ENCODE measurements at places on chromosomes 4 and X.

DNA sequence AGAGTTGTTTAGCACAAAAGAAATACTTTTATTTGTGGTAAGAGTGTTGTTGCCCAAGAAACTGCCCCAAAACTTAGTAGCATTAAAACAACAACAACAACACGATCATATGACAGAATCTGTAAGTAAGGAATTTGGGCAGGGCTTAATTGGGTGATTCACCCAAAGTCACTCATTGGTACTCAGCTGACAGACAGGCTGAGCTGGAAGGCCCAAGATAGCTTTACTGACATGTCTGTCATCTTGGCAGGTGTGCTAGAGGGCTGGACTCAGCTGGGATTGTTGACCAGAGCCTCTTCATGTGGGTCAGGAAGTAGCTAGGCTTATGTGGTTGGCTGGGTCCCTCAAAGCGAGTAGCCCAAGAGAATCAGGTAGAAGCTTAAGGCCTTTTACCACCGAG lies 52.3 kb downstream of the KIAA0232 start:
- no peak for DNase-seq

DNA sequence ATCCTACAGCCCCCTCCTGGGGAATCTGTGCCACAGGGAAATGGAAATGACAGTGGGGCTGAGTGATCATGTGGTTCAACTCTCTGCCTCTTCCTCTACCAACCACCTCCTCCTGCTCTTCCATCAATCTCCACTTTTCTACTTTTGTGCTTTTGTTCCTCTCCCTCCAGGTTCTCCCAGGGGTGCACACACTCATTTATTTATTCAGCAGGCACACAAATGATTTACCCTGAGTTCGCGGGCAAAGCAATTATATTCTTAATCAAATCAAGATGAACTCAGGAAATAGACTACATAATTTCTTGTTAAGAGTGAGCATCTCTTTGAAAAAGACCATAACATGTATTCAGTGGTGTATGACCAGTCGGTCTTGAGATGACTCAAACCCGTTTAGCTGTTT lies 69.2 kb downstream of the VCX3A start:
- no peak for DNase-seq

- no peak for DNase-seq
Observed at GRCh38 chr4:95910749-95911148, 70.9 kb downstream of the PDHA2 start.

- no peak for DNase-seq
Observed at GRCh38 chrX:131734621-131735020, 190.7 kb downstream of the OR13H1 start.

GRCh38 chr4:171024720-171025303 lies 788.4 kb upstream of the GALNTL6 start:
- no peak for DNase-seq

- no peak for DNase-seq
Observed at GRCh38 chr4:180448306-180448705, 1794.9 kb upstream of the TENM3 start.

GRCh38 chr4:133981327-133981726 lies 220.3 kb downstream of the PABPC4L start:
- DNase-seq = no peak

DNA sequence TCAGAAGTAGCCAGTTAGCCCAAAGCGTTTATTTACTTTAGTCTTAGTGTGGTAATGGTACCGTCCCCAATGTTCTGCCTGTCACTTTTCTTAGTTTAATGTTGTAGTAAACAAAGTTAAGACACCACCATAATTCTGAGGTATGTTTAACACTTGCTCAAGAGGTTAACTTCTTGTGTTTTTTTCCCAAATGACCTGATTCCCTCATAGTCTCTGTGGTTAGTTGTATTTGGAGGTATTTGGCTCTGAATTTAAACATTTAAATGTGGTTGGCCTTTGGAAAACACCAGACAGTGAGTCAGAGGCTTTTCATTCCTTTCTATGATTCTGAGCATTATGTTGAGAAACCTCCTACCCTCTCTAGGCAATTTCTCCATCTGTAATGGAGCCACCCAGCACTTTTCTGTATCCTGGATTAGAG lies 47.9 kb downstream of the CXCL1 start:
- no peak for DNase-seq

GRCh38 chrX:112668476-112669409 lies 11.0 kb downstream of the LHFPL1 start:
- DNase-seq = no peak

DNA sequence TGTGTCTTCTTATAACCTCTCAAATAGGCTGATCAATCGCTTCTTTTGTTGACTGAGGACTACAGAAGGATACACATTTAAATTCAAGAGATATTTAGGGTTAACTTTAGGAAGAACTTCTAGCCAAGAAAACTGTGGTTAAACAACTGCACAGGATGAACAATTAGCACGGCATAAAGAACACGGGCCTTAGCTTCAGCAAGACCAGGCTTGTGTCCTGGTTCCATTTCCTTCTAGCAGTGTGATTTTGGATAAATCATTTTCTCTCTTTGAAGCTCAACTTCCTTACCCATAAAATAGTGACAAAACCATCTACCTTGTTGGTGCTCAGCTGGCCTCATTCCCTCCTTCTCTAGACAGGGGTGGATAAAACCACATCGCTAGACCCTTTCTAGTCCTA lies 117.6 kb downstream of the TSPAN5 start:
- DNase-seq = no peak

- DNase-seq = no peak
Observed at GRCh38 chrX:149950681-149951080, 12.4 kb upstream of the EOLA2 start.

DNA sequence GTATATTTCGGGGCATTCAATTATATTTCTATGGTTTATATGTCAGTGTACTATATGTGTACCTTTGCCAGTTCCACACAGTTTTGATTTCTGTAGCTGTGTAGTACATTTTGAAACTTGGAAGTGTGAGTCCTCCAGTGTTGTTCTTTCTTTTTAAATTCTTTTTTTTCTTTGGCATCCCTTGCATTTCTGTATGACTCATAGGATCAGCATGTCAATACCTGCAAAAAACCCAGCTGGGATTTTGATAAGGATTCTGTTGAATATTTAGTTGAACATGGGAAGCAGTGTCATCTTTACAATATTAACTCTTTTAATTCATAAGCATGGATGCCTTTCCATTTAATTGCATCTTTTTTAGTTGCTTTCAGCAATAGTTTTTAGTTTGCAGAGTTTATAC lies 100.0 kb downstream of the SH3BGRL start:
- DNase-seq = no peak

GRCh38 chr4:117387072-117387471 lies 301.7 kb upstream of the TRAM1L1 start:
- no peak for DNase-seq

DNA sequence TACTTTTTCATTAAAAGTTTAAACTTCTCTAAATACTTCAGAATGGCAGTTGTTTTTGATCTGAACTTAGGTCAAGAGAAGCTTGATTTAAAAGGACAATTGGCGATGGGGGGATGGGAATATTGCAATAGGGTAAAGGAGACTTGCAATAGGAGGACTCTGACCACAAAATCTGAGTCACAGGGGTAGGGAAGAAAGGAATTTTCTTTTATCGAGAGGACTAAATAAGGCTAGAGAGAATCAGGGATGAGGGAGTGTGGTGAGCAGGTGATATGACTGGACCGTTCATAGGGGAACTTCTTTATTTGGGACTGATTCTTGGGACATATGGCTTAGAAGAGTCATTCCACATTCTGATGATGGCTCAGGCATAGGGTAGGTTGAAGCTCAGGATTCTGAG lies 1260.2 kb downstream of the ADGRL3 start:
- no peak for DNase-seq

DNA sequence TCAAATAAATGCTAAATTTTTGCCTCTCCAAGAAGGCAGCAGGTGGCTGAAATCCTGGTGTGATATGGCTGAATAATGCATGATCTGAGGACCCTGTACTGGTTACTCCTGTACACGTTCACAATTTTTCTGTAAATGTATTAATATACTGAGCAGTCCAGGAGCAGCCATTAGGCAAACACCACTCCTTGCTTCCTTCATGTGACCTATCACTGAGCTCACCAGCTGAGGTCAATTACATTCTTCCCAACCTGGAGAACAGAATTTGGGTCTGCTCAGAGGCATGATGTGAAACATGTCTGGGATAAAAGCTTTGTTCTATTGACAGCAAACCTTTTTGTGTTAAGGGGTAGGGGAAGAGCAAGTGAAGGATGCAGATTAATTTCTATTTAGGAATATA lies 26.9 kb downstream of the RAB40AL start:
- no peak for DNase-seq

DNA sequence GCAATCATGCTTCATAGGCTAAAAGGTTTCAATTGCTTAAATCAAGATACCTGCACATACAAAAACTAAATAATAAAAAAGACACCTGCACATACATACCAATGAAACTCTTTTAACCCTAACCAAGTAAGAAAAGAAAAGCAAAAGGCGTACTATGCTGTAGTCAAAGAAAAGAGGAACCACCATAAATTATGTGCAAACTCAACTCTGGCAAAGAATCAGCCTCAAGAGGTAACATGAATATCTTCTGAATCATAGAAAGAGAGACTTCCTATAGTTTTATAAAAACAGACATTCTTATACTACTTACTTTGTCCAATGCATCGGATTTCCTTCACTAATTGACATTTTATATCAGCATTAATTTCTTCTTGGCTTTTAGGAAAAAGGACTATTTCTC lies 29.3 kb downstream of the MMGT1 start:
- no peak for DNase-seq

DNA sequence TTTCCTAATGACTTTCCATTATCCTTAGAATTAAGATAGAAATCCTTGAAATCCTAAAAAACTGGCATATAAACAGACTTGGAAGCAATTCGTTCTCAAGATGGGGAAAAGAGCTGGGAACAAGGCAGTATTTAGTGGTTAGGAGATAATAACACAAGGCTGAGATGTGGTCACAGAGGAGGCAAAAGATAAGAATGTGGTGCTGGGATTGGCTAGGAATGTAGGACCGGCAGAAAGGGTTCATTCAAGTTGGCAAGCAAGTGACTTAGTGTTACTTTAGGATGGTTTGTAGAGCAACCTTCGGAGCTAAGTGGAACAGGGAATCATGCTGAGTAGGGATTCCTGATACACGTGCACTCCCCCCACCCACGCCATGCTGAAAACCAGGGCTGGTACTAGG lies 121.9 kb upstream of the RPS6KA3 start:
- no peak for DNase-seq

- no peak for DNase-seq
Observed at GRCh38 chrX:24491741-24492140, 26.7 kb downstream of the PDK3 start.

DNA sequence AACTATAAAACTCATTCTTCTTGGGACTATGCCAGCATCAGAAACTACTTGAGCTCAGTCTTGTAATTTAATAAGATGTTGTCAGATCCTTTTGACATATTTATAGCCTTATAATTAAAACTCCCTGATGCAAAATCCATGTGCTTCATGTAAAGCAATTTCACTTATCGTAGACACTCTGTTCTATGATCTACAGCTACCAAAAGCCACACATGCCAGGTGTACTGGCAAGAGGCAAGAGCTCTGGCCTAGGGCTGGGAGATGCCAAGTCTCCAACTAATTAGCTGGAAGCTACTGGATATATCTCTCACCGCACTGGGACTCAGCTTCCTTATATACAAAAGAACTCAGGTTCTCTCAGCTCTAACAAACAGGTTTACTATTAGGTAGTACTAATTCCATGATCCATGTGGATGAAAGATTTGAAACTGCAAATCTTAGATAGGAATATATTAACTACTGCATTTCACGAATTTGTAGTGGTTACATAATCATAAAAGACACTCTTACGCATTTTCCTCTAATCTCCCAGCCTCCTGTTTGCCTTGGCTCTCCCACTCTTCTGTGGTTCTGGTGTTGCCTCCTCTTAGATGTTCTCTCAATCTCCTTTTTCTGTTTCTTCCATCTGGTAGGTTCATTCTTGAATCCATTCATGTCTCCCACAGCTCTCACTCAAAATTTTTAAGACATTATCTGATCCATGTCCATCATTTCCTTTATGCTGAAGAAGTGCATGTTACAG lies 103.0 kb downstream of the HHIP start:
- DNase-seq = no peak

DNA sequence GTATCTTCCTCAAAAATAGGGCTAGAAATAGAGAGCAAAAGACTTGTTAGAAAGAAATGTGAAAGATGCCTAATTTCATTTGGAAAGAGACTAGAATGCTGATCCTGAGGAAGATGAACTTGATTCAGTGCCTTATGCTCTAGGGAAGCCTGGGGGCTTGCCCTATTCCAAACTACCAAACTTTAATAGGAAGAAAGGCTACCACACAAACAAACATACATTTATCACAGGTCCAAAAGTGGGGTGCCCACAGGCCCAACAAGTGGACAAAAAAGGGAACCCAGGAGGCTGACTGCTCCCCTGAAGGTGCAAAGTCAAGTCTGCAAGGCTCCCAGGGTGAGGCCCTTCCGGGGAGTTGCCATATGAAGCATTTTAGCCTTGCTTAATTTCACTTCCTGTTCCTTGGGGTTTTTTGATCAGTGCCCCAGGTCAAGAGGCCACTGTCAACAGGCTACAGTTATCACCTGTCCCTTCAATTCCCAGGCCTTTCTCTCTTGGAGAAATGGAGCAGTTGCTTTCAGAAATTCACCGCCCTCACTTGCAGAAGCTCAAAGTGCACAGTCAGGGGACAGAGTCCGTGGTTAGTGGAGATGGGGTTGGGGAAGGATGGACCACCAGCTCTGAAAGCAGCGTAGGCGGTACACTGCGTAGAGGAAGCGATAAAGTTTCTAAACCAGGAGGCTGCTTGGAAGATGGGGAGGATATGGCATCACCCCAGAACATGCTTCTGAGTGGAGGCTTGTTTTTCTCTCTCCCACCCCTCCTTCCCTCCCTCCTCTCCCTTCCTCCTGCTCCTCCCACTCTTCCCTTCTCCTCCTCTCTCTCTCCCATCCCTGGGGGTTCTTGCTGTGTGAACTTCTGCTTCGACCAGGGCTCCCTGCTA lies 36.4 kb downstream of the TMEM154 start:
- no peak for DNase-seq

DNA sequence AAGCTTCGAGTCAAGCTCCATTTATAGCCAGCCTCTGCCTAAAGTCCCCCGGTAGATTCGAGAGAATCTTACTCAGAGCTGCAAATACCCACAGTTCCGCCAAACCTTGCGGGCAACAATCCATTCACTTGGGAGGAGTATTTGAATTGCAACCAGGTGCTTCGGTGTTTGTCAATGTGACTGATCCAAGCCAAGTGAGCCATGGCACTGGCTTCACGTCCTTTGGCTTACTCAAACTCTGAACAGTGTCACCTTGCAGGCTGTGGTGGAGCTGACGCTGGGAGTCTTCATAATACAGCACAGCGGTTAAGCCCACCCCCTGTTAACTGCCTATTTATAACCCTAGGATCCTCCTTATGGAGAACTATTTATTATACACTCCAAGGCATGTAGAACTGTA lies 11.2 kb downstream of the CD40LG start:
- DNase-seq = no peak

DNA sequence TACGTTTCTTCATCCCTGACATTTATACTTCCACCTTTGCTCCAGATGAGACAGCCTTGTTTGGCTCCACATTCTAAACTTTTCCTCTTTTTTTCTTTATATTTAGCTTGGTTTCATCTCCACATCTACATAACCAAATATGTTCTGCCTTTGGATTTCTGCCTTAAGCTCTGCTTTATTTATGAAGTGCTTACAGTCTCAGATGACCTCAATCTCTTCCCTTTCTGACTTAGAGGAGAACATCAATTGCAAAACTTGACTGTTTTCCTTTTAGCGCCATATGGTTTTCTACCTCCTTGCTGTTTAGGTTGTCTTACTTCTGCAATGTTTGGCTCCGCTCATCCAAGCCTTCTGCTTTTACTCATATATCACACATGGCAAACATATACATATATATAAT lies 7.5 kb downstream of the ASB5 start:
- no peak for DNase-seq

- no peak for DNase-seq
Observed at GRCh38 chrX:133346026-133346425, 69.3 kb downstream of the GPC4 start.

Measured in right atrium auricular region (tissue), 2 donors.